ENCODE measurements at places on chromosomes 7 and 10.

DNA sequence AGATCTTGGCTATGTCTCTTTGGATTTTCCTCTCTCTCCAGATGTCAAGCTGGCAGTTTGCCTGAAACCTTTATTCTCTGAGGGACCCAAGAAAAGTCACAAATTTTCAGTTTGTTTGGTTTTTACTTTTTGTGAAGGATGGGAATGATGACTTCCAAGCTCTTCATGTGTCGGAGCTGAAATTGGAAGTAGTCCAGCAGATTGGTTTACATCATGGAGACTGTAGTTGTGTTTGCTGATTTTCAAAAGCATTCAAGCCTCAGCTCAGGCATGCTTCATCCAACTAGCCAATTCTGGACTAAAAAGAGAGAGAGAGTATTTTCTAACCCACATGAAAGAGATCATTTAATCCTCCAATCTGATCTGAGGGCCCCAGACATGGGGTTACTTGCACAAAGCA is 326.2 kb upstream of the AUTS2 start:
- DNase-seq = no peak

DNA sequence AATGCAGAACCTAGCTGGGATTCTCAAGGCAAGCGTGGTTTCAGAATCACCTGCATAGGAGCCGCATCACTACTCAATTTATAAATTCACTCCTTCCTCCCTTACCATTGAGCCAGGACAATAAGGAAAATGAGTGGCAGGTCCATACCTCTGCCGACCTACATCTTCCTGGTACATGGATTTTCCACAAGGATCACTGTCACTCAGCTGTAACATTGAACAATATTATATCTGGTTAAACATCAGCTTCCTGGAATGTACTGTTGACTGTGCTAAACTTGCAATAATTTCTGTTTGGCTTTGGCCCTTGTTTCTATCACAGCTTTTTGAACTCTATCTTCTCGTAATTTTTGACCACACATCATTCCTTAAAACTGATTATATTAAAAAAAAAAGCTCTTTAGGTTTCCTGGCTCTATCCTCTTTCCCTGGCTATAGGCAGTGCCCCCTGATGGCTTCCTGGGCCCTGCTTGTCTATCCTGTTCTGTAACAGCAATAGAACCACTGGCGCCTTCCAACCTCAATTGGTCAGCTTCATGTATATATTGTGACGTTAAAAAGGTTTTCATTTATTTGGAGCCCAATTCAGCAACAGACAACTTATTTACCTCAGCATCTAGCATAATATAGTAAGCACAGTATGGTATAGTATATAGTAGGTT is 59.2 kb downstream of the RNLS start:
- DNase-seq = no peak

- peak; percentile 42 for DNase-seq
Observed at GRCh38 chr7:87359366-87359765, 13.9 kb downstream of the CROT start.

GRCh38 chr7:2100278-2101208 is 132.2 kb downstream of the MAD1L1 start:
- no peak for DNase-seq

DNA sequence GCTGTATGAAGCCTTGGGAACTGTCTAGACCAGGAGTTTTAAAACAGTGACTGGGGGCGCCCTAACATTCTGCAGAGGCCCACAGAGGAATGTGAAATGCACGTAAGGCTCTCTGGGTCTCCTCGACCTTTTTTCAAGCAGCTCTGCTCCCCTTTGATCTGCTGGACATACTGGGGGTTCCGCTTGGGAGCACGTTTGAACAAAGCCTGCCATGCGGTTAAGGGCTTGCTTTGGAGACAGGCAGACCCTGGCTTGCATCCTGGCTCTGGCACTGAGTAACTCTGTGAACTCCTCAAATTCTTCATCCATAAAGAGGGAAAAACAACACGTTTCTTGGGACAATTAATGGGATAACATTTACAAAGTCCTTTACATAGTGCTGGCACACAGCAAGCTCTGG is 7.8 kb downstream of the BEND7 start:
- DNase-seq = no peak

DNA sequence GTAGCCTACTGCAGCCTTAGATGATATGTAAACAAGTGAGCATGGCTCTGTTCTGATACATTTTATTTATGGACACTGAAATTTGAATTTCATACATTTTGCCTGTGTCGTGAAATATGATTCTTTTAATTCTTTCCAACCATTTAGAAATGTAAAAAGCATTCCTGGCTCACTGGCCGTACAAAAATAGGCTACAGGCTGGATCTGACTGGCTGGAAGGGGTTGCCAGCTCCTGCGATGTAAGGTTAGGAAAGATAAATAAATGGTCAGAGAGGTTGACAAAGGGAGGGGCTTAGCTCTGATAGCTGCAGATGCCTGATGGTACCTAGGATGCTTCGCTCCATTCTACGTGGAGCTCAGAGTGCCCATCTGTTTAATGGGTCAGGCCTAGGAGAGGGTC is 3.4 kb downstream of the ADCYAP1R1 start:
- no peak for DNase-seq

DNA sequence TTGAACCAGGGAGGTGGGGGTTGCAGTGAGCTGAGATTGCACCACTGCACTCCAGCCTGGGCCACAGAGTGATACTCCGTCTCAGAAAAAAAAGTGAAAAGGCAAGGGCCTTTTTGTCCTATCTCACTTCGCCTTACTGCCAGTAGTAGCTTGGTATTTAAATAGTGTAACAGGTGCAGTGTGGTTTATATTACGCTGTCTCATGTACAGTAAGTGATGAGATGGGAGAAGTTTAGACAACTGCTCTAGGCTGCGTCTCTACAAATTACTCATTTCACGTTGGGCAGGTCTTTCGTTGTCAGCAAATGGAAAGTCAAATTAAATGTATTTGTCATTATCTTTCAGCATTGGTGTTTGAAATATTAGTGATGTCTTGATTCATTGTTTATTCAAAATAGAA is 15.5 kb upstream of the PFKFB3 start:
- no peak for DNase-seq

DNA sequence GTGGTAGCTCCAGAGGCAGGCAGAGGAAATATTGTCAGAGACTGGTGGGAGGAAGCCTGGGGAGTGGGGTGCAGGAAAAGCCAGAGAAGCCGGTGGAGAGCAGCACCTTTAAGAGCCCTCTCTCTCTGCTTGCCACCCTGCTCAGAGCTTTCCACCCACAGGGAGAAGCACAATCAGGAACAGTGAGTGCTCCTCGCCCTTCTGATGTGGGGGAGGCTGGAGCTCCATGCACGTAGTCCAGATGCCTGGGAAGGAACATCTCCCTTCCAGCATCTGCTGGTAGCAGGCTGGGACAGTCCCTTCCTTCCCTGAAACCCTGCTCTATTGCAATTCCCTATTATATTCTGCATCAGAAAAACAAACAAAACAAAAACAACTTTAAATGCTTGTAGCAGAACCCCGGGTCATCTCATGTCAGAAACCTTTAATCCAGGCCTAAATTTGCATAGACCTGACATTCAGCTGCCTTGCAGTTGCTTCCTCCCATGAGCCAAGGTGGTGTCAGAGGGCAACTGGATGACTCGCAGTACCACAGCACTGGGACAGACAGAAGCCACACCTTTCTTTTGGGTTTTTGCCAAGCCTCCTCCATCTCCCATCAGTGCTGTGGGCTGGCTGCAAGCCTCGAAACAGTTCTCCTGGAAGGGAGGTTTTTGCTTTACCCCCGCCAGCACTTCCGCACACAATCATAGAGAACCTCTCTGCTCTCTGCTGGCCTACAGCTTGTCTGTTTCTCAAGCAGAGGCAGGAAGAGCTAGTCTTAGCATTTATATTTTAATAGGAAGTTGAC is 13.1 kb downstream of the AVPI1 start:
- DNase-seq = peak; percentile 64

GRCh38 chr10:17792991-17793390 is 16.2 kb upstream of the MRC1 start:
- no peak for DNase-seq

GRCh38 chr7:82247814-82248433 is 195.7 kb downstream of the CACNA2D1 start:
- DNase-seq = peak; percentile 9

DNA sequence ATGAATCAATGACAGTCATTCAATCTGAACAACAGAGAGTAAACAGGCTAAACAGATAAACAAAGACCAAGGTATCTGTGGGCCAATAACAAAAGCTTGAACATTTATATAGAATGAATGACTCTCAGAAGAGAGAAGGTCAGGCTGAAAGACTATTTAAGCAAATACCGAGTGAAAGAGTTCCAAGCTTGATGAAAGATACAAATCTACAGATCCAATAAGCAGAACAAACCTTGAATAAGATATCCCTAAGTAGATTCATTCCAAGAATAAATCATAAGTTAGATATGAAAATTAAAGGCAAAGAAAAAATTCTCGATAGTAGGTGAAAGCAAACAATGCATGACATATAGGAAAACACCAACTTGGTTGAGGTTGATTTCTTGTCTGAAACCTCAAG is 376.4 kb upstream of the IGFBP3 start:
- no peak for DNase-seq

DNA sequence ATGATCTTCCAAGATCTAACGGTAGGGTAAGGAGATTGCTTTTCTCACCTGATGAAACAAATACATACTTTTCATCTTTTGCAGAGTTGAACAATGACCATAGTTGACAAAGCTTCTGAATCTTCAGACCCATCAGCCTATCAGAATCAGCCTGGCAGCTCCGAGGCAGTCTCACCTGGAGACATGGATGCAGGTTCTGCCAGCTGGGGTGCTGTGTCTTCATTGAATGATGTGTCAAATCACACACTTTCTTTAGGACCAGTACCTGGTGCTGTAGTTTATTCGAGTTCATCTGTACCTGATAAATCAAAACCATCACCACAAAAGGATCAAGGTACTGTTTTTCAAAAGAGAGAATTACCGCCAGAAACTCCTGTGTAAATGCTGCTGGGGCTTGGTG is 79.9 kb downstream of the ANKRD61 start:
- DNase-seq = no peak

- no peak for DNase-seq
Observed at GRCh38 chr10:79412516-79412915, 32.9 kb downstream of the ZCCHC24 start.

GRCh38 chr7:158374146-158374545 is 213.5 kb downstream of the PTPRN2 start:
- DNase-seq = no peak

DNA sequence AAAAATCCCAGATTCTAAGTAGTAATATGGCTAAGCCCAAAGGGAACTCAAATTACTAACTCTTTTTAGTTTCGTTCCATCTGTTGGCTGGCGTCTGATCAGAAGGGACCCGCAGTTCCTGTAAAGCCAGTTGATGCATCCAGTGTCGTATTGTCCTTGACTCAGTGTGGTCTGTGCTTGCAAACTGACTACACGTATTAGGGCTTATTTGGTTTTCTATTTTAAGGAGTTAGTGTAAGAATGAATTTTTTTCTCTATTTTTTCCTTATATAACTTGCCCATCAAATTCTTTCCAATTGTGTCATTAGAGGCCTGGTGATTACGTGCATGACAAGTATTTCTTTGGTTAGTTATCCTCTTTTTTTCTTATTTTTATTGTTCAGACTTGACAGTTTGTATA is 9.7 kb downstream of the ABCA13 start:
- DNase-seq = no peak
